ENCODE measurements at places on chromosomes 1 and 21.

- DNase-seq, result no peak
Observed at GRCh38 chr21:44572959-44573583, 458 bp upstream of the KRTAP10-4 start.

GRCh38 chr1:30847358-30847972, 61.1 kb downstream of the SDC3 start:
- no peak for DNase-seq

- DNase-seq, result no peak
Observed at GRCh38 chr1:29343476-29343875, 107.2 kb downstream of the PTPRU start.

- no peak for DNase-seq
Observed at GRCh38 chr1:27306892-27307761, 14.8 kb upstream of the TMEM222 start.

GRCh38 chr1:234114648-234115307, 210.3 kb downstream of the SLC35F3 start:
- no peak for DNase-seq

GRCh38 chr1:15676010-15676409, 8.1 kb upstream of the PLEKHM2 start:
- no peak for DNase-seq

GRCh38 chr1:229781453-229781852, 155.4 kb downstream of the URB2 start:
- DNase-seq, result no peak

GRCh38 chr1:18357622-18358230, 123.0 kb upstream of the KLHDC7A start:
- DNase-seq, result no peak

DNA sequence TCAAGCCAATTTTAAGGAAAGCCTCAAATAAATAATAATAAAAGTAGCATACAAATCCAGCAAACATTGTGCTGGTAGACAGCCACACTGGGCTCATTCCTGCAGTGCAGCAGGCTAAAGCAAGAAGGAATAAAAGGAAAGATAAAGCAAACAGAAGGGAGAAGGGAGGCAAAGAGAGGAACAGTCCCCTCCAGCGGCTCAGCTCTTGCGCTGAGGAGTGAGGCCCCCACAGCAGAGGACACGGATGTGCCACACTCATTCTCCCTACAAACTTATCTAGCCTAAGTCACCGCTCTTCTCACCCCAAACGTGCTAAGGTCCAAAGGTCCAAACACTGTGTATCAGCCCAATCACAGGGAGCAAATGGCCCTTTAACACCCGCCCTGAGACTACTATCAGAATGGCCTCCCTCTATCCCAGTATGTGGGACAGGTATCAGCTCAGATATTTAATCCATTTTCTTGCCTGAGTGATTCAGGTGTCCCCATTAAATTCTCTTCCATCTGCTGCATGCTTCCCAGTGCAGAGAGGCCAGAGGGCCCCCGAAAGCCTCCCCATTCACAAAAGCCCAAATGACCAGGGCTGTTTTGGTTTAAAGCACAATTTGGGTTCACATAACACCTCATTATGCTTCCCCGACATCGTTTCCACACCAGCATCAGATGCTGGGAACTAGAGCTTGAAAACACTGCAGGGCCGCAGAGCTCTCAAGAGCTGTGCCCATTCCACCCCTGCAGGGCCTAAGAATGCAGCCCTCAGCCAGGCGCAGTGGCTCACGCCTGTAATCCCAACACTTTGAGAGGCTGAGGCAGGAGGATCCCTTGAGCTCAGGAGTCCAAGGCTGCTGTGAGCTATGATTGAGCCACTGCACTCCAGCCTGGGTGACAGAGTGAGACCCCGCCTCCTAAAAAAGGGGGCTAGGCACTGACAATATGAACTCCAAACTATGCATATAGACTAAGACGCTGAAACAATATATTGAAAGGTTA, 17.8 kb downstream of the CAPZB start:
- no peak for DNase-seq

GRCh38 chr1:24745711-24746413, 615 bp downstream of the CLIC4 start:
- no peak for DNase-seq

GRCh38 chr1:162204823-162205155, 135.3 kb downstream of the NOS1AP start:
- no peak for DNase-seq

- DNase-seq, result no peak
Observed at GRCh38 chr1:115426231-115426771, 88.3 kb upstream of the NGF start.

DNA sequence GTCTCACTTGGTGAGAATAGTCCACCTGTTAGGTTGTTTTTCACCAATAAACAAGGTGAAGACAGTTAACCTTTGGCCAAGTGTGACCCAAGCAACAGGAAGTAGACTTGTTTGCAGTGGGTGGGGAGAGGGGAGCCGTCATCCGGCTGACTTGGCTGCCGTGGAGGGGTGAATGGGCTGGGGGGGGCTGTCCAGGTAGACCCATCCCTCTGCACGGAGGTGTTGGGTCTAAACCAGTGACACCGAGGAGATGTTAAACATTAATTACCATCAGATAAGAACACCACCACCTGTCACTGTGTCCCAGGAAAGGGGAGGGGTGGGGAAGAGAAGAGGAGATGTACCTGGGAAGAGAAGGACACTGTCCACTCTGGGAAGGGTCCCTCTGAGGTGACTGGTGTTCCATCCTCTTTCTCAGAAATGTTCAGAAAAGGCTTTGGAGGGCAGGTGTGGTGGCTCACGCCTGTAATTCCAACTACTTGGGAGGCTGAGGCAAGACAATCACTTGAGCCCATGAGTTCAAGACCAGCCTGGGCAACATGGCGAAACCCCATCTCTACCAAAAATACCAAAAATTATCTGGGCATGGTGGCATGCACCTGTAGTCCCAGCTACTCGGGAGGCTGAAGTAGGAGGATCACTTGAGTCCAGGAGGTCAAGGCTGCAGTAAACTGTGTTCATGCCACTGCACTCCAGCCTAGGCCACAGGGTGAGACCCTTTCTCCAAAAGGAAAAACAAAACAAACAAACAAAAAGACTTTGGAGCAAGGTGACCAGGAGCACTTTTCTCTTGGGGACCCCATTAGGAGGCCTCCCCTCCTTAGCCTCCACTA, 6.7 kb upstream of the MYOM3 start:
- DNase-seq, result no peak

DNA sequence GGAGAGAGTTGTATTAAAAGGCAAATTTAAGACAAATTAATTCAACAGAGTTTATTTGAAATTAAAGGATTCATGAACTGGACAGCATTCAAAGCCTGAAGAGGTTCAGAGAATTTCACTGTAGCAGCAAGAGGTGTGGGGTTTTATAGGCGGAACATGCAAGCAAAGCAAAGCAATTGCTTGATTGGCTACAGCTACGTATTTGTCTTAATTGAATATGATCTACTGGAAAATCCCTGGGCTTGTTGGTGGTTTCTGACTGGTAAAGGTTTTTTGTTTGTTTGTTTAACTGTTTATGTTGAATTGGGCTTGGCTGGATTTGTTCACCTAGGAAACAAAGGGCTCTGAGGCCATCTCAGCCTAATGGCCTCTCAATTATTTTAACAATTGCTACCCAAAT, 61.5 kb downstream of the KCNK1 start:
- no peak for DNase-seq

DNA sequence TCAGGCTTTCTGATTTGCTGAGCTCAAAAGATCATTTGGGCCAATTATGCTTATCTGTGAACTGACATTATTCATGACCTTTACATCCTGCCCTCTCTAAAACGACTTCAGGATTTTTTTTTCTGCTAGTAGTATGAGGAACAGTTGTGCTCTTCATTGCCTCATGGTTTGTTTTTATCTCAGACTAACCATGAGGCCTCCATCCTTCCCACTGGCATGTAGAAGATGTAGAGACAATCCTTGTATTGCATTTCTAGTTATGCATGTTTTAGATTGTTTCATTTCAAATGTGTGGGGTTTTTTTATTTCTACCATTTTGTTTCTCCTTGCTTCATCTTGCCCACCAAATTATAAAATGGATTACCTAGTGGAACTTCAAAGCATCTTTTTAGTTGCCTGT, 82.8 kb upstream of the C1orf87 start:
- DNase-seq, result no peak

All from natural killer cell treated with Interleukin-12 subunit alpha and Interleukin-12 subunit beta and Interleukin-15 and Interleukin-18, amount 100 ng/mL, for 72 hours (primary cell).